ENCODE measurements at places on chromosomes 1 and 21.

- DNase-seq = no peak
These were observed 147.1 kb downstream of the ADSS2 start for GRCh38 chr1:244304656-244305055.

- peak; percentile 62 for DNase-seq
These were observed 26.6 kb downstream of the SLC22A15 start for GRCh38 chr1:116002781-116003420.

DNA sequence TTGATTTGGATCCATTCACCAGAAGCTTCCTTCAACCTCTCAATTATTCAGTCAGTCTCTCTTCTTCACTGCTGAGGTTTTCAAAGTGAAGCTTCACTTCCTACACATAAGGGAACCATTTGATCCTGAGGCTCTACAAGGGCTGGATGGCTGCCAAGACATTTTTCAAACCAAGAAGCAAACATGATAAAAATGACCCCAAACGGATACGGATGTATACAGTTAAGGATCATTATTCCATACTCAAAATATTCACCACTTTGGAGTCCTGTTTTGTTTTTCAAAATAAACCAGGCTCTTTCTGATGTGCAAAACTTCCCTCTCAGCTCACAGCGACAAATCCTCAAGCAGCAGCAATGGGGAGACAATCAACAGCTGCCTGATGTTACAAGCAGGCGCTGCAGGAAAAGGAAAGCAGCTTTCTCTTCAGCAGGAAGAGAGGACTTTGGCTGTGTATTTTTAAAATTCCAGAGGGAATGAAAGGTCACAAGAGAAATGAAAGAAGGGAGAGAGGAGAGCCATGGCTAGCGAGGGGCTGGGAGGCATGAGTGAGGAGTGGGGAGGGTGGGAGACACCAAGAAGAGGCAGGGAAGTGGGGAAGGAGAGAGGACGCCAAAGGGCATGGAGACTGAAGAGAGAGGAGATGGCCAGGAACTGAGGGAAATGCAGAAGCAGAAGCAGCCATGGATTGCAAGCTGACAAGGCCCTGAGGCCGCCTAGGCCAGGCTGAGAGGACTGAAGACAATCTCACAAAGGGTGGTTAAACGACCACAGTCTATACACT lies 145.4 kb downstream of the SLC45A1 start:
- DNase-seq = no peak

DNA sequence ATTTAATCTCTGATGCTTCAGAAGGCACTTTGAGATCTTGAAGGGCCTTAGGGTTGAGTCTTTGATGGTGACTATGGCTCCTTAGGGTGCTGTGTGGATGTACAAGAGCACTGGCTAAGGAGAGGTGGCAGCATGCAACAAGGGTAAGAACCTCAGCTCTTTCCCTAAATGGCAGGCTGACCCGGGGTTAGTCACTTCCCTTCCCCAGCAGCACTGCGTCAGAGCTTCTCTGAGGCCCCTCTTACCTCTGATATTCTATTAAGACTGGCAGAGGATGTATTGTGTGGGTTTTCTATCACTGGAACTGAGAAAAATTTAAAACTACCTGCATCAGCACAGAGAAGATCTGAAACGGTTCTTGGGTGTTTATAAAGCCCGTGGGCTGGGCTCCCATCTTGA lies 11.8 kb downstream of the C1orf116 start:
- no peak for DNase-seq

DNA sequence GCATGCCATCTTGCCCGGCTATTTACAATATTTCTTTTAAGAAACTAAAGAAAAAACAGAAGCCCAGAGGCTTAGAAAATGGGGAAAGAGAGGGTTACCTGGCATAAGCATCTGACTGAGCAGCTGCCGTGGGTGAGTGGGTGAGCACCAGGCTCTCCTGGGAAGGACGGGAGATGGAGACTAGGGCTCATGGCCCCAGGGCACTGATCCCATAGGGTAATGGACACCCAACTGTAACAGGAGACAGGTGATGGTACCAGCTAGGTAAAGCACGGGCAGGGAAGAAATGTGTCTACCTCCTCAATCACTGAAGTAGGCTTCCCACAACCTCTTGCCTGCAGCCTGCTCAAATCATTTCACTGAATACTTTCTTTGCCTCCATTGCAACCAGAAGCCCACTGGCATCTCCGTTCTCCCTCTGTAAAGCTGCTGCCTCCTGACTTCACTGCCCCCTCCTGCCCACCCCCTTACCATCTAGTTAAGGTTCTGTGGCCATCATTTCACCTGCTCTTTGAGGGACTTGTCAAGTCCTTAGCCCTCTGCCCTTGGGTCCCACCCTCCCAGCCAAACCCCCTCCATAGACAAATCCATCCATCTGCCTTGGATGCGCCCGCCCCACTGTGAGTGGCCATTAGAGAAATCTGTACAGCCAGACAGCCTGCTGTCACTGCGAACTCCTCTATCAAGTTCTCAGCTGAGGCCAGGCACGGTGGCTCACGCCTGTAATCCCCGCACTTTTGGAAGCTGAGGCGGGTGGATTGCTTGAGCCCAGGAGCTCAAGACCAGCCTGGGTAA lies 6.2 kb downstream of the TMEM125 start:
- DNase-seq = no peak

DNA sequence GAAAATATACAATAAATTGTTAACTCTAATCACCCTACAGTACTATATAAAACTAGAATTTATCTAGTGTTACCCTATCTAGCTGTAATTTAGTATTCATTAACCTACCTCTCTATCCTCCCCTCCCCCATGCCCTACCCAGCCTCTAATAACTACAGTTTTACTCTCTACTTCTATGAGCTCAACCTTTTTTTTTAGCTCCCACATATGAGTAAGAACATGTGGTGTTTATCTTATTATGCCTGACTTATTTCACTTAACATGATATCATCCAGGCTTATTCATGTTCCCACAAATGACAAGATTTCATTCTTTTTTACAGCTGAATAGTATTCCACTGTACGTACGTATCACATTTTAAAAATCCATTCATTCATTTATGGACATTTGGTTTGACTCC lies 46.0 kb upstream of the WARS2 start:
- no peak for DNase-seq

DNA sequence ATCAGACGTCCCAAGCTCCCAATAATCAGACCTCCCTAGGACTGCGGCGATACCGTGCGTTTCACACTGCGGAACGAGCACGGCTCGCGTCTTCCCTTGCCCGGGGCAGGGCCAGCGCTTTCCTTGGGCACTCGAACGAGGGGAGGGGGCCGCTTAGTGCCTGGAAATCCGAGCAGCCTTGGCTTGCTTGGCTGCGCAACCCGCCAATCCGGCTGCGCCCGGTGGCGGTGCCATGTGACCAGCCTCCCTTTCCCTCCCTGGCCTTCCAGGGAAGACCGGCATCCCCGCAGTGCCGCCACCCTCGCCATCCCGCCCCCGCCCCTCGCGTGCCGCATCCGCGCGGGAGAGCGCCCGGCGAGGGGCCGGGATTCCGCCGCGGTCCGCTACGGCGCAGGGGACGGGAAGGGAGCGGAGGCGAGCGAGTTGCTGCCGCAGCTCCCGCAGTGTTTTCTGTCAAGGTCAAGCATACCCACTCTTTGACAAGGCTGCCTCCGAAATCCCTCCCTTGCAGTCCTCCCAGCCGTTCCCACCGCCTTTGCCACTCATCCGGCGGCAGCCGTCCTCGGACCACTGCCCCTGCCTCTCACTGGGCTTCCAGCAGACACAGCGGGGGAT lies 8.3 kb upstream of the RNF19B start:
- DNase-seq = peak; percentile 22

- DNase-seq = peak; percentile 87
These were observed 18.2 kb downstream of the TMEM201 start for GRCh38 chr1:9606948-9607347.

- no peak for DNase-seq
These were observed 39.9 kb downstream of the STUM start for GRCh38 chr1:226588484-226588883.

DNA sequence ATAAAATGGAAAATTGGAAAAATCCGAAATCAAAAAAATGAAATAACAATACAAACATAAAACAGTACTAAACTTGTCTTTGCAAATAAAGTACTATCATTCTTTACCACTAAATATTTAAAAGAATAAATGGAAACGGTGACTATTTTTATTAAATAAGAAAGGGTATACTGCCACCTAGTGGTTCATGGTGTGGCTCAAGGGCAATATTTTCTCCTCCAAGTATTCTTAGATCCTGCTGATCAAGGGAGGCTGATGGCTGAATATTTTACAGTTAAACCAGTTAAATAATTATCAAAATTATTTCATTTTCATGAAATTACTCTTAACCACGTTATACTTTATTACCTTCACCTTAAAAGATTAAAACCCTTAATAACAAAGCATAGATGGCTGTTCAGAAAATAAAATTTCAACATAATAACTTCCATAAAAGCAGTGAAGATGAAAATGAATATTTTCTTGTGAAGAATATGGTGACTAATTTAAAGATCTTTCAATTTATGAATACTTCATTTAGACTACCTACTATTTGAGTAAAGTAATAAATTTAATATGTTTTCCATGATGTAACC lies 1793.9 kb downstream of the NCAM2 start:
- DNase-seq = peak; percentile 46

DNA sequence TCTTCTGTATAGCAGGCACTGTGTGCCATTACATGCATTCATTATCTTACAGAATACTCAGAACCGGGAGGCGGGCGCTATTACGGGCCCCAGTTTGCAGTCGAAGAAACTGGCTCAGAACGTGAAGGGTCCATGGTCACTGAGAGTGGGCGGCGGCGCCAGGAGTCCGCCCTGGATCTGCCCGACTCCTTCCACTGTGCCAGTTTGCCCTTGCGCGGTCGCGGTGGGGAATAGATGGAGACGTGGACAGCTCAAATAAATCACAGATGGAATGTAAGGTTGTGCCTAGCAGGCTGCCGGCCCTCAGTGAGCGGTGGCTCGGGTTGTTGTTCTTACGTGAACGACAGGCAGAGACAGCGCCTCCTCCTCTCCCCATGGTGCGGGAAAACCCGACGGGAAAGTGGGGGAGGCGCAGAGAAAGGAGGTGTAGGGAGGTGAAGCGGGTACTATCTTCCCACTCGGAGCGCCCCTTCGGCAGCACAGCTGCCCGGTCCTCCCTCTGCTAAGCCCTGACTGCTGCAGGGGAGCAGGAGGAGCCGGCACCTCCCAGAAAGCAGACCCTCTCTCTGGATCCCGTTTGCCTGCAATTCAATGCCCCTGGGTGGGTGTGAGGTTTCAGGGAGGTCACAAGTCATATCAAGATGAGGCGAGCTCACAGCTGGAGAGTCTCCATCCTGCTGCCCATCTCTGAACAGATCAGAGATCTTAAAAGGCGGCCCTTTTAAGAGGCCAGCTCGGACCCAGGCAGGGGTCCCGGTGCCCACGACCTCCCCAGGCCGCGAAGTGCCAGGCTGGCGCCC lies 1.1 kb downstream of the COL9A2 start:
- no peak for DNase-seq

GRCh38 chr1:151993734-151994496 lies at the start of gene S100A10:
S100A10 (minus strand) TSS chr1:151993859; CDS start chr1:151986230, 7,629 bp downstream.
- DNase-seq = no peak

DNA sequence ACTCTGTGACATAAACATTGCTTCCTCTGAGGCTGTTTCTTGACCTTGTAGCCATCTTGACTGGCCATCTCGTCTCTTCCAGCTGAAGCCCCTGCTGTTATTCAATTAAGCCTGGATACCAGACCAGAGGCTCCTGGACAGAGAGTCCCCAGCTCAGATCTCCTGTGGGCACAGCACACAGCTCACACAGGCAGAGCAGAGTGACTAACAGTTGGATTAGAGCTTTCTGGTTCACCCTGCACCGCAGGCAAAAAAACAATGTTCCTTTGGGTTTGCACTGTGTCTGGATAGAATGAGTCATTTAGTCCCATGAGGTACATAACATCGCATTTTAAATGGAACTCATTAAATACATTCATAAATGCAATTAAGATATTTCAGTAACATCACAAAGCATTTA lies 33.4 kb upstream of the USH2A start:
- no peak for DNase-seq

GRCh38 chr1:51264451-51264850 lies 28.4 kb downstream of the RNF11 start:
- no peak for DNase-seq
